ENCODE measurements at places on chromosomes 7 and 10. TPM values are rescaled to one million over a fixed set of nuclear protein-coding genes. Genes with fewer than 3 reads are reported as not detected.

PRTFDC1 gene
- 20.8 TPM for total RNA-seq

DNA sequence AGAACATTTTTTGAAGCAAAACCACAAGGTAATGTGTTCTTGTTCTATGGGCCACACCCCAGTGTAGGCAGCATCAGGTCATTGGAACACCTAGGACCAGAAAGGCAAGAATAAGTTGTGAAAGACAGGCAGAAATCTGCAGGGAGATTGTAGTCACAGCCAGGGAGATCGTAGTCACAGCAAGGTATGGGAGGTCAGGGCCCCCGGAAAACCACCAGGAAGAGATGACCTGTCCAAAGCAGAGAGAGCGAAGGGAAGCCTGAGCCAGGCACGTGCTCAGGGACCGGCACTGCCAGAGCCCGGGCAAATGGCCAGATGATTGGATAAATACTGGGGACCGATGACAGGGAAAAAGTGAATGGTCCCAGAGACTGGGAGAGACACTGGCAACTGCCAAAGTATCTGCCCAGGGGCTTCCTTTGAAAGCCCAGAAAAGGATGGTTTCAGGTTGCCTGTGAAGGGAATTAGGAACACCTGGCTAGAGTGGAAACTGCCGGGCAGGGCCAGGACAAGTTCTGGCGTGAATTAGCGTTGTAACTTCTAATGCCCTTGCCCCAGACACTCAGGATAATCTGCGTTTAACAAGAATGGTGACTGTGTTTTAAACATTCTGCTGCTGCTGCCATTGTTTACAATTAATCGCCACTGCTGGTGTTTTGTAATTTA lies 3.9 kb upstream of the NOBOX start:
- DNase-seq, result no peak

DNA sequence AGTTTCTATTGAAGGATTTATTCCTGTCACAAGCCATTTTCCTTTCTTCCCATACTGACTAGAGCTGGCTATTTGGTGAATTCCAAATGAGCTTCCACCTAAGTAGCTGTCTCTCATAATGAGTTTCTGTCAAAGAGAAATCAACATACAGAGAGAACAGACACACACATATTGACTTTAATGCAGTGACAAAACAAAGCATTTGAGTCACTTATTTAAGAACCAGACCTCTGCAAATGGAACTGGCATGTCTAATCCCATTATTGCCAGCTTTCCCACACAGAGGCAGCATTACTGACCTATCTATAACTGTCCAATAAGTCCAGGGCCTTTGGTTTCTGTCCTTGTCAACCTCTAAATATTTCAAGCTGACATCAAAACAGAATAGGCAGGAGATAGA lies 179.3 kb upstream of the CSTF2T start:
- no peak for DNase-seq

DNA sequence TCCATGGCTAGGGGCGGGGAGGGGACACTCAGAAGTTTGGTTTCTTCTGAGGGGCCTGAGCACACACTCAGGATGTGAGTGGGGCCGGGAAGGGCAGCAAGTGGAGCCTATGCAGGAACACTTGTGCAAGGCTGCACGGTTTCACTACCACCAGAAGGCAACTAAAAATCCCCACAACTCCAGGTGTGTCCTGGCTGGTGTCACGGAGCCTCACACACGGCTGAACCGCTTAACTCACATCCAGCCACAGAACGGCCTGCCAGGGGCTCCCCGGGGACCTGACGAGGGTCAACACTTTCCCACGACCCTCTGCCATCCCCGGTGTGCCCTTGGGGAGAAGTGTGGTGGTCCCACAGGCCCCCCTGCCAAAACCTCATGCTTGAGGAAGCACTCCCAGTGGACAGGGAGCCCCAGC lies 173.9 kb downstream of the ELFN1 start:
- DNase-seq, result no peak

Data from NCI-H460 (cell line).